ENCODE measurements at places on chromosomes 11 and 22. TPM values are rescaled to one million over a fixed set of nuclear protein-coding genes. Genes with fewer than 3 reads are reported as not detected.

The VPS26B gene
- total RNA-seq: 35.3 TPM

The MISFA gene
- not detected for total RNA-seq

The CPT1B gene
- total RNA-seq: 57.4 TPM

The OR51F2 gene
- not detected for total RNA-seq

The OR52I1 gene
- total RNA-seq: not detected

The UBQLN3 gene
- total RNA-seq: not detected

The TSPAN32 gene
- total RNA-seq: 2.1 TPM

The ACRV1 gene
- total RNA-seq: not detected

The GGTLC3 gene
- total RNA-seq: not detected

The MMP13 gene
- total RNA-seq: not detected

The ANKK1 gene
- total RNA-seq: 0.21 TPM

The SLC22A12 gene
- total RNA-seq: not detected

The TCN2 gene
- total RNA-seq: 6.7 TPM

The FGF4 gene
- not detected for total RNA-seq

The CEND1 gene
- not detected for total RNA-seq

The CBX7 gene
- 8.3 TPM for total RNA-seq

The MRPL16 gene
- 42.6 TPM for total RNA-seq

The DBX1 gene
- total RNA-seq: 2.3 TPM

The TTC36 gene
- 2.4 TPM for total RNA-seq

The KIRREL3 gene
- total RNA-seq: 0.92 TPM

The BLID gene
- total RNA-seq: 5.8 TPM

The MEI1 gene
- total RNA-seq: not detected

The APOL1 gene
- total RNA-seq: 7.9 TPM

The VWCE gene
- 0.41 TPM for total RNA-seq

The OR8G5 gene
- not detected for total RNA-seq

The C1QTNF4 gene
- total RNA-seq: 5.3 TPM
